Gastroesophageal sphincter (tissue), 4 donors: ENCODE measurements at places on chromosomes 1 and 21.

DNA sequence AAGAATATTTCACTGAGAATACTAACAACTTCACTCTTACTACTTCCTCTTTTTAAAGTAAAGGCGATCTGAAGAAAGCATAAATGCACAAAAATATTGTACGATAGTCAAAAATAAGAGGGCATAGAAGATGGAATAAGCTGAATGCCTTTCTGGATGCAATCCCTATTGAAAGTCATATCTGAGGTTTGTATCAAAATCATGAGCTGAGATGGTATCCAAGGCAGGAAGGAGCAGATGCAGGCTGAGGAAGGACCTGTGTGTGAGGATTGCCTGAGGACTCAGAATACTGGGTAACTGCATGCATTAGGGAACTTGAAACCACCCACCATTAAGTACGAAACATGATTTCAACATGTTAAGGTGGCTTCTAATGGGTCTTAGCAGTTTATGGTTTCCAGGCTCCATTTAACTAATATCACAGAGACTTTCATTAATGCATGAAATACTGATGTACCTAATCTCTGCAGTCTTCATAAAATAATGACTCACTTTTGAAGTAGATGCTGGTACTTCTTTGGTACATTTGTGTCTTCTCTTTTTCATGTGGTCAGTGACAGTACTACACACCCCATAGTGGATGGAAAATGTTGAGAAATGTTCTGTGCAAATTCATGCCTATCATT, 29.6 kb upstream of the RGS1 start:
- no peak for ATAC-seq

DNA sequence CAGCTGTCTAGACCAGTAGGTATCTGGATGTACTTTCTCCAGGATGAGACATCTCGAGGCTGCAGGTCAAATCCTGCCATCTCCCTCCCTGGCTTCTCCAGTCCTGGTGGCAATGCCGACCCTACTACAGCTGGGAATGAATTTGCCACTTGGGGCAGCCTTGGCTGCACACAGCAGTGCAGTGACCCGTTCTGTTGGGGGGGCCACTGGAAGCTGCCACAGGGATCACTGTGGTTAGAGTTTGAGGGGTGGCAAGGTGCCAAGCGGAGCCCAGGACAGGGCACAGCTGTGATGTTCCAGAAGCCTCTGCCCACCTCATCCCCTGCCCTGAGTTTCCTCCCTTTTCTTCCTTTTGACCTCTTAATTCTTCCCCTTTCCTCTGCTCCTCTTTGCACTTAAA, 17.1 kb downstream of the COL6A2 start:
- ATAC-seq, result no peak

DNA sequence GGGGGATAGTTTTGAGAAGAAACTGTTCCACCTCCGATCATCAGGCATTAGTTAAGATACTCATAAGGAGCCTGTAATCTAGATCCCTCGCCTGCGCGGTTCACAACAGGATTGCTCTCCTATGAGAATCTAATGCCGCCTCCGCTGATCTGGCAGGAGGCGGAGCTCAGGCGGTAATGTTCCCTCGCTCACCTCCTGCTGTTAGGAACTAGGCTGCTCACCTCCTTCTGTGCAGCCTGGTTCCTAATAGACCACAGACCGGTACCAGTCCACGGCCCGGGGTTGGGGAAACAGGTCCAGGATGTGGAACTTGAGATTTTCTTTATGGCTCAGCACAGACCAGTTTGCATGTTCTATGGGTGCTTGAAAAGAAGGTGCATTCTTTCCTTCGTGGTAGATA, 27.2 kb upstream of the FAM3B start:
- ATAC-seq, result no peak

- ATAC-seq, result no peak
Observed at GRCh38 chr1:214727274-214727673, 124.3 kb downstream of the CENPF start.

GRCh38 chr1:231681006-231681405, 54.4 kb downstream of the DISC1 start:
- no peak for ATAC-seq

- ATAC-seq, result no peak
Observed at GRCh38 chr1:58620926-58621325, 43.9 kb upstream of the TACSTD2 start.

GRCh38 chr21:41458559-41458958, 32.5 kb downstream of the MX1 start:
- ATAC-seq, result no peak
